ENCODE measurements at places on chromosomes 5 and 9.

DNA sequence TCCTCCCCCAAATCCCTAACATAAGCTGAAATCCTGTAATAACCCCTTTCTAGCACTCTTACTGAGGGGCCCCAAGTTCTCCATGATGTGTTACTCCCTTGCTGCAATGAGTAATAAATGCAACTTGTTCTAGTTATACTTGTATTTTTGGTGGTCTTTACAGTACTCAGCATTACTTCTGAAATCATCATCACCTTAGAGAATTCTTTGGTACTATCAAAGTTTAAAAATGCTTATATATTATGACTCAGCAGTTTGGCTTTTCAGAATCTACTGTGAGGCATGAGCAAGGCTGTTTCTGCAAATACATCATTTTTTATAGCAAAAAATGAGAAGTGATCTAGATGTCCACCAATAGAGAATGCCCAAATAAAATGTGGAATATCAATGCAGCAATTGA, 20.7 kb upstream of the ROPN1L start:
- DNase-seq, result no peak

- no peak for DNase-seq
Measured at GRCh38 chr5:92144824-92145223, 761.7 kb upstream of the ARRDC3 start.

- DNase-seq, result no peak
Measured at GRCh38 chr5:156681265-156681664, 168.8 kb upstream of the PPP1R2B start.

DNA sequence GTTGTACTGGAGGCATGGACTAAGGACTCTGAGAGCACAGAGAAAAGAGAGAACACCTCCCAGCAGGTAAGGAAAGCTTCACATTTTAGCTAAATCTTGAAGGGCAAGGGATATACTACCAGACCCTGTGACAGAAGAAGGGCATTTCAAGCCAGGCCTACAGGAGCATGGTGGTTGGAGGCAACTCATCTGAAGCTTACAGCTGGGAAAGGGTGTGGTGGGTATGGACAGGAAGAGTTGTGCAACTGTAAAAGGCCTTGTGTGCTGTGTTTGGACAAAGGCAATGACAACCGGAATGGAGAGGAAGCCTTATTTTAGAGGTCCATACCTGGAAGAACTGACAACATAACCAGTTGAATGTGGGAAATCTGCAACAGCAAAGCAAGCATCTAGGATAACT, 31.2 kb downstream of the NIPSNAP3B start:
- DNase-seq, result no peak

DNA sequence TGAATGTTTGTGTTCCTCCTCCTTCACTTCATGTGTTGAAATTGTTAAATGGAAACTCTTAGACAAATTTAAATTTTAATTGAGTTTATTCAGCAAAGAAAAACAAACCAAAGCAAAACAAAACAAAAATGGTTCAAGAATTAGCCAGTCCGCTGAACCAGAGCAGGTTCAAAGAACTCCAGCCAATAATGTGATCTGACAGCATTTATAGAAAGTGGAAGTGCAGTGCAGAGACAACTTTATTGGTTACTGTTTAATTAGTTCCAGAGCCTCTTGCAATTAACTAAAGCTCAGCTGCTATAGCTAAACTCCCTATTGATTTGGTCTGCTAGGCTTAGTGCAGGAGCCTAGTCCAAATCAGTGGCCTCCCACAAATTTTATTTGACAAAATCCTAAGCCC, 132.9 kb downstream of the RNF180 start:
- no peak for DNase-seq

DNA sequence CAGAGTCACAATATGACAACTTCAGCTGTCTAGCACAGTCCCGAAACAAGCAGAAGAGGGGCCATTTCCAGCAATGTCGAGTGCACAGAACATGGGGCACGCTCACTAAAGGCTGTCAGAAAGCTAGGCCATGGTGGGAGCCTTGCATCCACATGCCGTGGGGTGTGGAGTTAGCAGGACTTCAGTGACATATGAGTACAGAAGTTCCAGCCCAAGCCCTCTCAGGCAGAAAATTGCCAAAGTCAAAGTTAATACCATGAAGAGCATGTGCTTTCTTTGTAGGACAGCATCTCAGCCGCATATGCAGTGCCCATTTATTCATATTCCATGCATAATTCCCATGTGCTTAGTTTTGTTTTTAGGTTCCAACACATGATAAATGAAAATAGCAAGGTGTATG, 26.7 kb downstream of the ECM2 start:
- no peak for DNase-seq

DNA sequence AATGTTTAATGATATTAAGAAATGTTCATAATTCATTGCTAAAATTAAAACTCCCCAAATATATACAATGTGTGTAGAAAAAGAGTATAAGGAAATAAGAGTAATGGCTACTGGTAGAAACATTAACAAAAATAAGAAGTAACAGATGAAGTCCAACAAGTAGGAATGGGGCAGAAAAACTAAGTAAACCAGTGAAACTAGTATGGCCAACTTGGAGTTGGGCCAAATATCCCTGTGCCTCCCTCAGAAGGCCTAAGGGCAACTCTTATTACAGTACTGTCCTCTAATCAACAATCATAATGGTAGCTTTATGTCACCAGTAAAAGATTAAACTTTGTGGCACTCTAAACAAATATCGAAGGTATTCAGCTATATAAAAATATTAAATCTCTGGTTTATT, 93.5 kb downstream of the SSBP2 start:
- no peak for DNase-seq

Measured in DMS 273 treated with DMSO at 0.1 percent for 48 hours (cell line).